NCI-H526 (cell line): ENCODE measurements at places on chromosomes 1 and 21.
A peak's percentile ranks its signal among the peaks of the same experiment; 100 is the strongest.

DNA sequence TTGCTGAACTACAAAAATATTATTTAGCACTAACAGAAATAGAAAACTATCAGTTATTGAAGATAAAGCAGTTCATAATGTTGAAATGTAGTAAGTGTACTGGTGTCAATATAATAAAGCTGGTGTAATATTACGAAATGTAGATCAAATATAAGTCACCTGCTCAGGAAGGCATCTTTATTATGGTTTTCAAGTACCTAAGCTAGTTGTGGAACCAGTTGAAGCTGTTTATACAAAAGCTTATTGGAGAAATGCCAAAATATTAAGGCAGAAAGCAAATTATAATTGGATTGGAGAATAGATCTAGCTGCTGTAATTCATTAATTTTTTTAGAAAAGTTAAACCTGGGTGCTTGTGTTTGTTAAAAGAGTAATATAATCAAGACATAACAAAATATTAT is 6.2 kb upstream of the MARK1 start:
- peak; percentile 3 for DNase-seq

DNA sequence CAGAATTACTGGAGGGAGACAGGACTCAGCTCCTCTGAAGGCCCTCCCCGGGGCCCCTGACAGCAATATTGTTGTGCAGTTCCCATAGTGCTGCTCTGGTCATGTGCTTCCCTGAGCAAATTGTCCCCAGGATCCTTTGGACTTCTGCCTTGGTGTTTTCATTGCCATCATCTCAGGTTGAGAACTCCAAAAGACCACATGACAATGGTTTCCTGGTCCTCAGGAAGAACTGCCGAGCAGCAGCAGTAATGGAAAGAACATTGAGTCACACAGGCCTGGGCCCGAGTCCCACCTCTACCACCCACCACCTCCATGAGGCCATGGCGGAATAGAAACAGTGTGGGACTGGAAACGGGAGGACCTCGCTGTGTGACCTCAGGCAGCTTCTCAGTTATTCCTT is 6.3 kb upstream of the CTTNBP2NL start:
- no peak for DNase-seq

DNA sequence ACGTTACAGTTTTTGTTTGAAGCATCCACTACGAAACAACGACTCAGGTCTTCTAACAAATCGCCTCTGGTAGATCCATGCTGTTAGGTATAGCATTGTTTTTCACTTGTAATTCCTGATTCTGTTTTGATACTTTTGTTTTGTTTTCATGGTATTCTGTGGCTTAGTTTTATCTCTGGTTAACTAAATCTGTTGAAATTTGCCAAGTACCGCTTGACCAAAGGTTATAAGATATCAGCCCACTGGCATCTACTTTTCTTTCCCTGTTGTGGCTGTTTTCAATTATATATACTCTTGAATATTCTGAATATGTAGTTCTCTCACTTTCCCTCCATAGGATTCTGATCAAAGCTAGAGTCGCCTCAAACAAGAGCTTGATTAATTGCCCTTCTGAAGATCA is 274.8 kb upstream of the C1orf105 start:
- DNase-seq = no peak

GRCh38 chr1:179973198-179974110 is 18.8 kb downstream of the CEP350 start:
- DNase-seq = no peak

GRCh38 chr1:244391761-244392160 is 59.9 kb downstream of the ADSS2 start:
- no peak for DNase-seq
